ENCODE measurements at places on chromosomes 7 and 10. TPM values are rescaled to one million over a fixed set of nuclear protein-coding genes. Genes with fewer than 3 reads are reported as not detected.

CTBP2 gene
- total RNA-seq: 32.9 TPM

ADAM22 gene
- total RNA-seq: 9.9 TPM

FBXW4 gene
- total RNA-seq: 108 TPM

HOXA6 gene
- total RNA-seq: 3.1 TPM

GRM3 gene
- under 0.01 TPM for total RNA-seq

SFTPA1 gene
- not detected for total RNA-seq

NODAL gene
- not detected for total RNA-seq

SLC18A3 gene
- not detected for total RNA-seq

GIMAP7 gene
- 4.2 TPM for total RNA-seq

ADAM8 gene
- 2.6 TPM for total RNA-seq

LRIT1 gene
- total RNA-seq: not detected

CLDN15 gene
- 2.1 TPM for total RNA-seq

GJD4 gene
- 2.1 TPM for total RNA-seq

AKR1C8 gene
- total RNA-seq: not detected

EPHA1 gene
- total RNA-seq: 0.52 TPM

HMX3 gene
- not detected for total RNA-seq

TEX36 gene
- not detected for total RNA-seq

CALCR gene
- total RNA-seq: 5.2 TPM

MKX gene
- total RNA-seq: 5.2 TPM

ADRA2A gene
- total RNA-seq: 2.1 TPM

TRPV5 gene
- not detected for total RNA-seq

CYP3A4 gene
- not detected for total RNA-seq

GNG11 gene
- total RNA-seq: 20.4 TPM

SPDYE11 gene
- not detected for total RNA-seq

PDE6C gene
- total RNA-seq: not detected

AMPH gene
- 9.4 TPM for total RNA-seq

CREB5 gene
- 52.2 TPM for total RNA-seq

STRIP2 gene
- 5.2 TPM for total RNA-seq

SFXN2 gene
- total RNA-seq: 4.2 TPM

GIMAP2 gene
- 9.4 TPM for total RNA-seq

ACSL5 gene
- 4.2 TPM for total RNA-seq

GRID2IP gene
- not detected for total RNA-seq

TMEM270 gene
- not detected for total RNA-seq

Measured in skeletal muscle tissue (tissue), 5 donors.